ENCODE measurements at places on chromosomes 3 and 15.
A peak's percentile ranks its signal among the peaks of the same experiment; 100 is the strongest.

GRCh38 chr3:76362643-76363042 lies 577.3 kb upstream of the ZNF717 start:
- DNase-seq, result no peak

GRCh38 chr3:5389057-5389456 lies 201.6 kb downstream of the EDEM1 start:
- DNase-seq, result no peak

- DNase-seq, result no peak
These were observed 139.3 kb downstream of the CHSY1 start for GRCh38 chr15:101112336-101113113.

DNA sequence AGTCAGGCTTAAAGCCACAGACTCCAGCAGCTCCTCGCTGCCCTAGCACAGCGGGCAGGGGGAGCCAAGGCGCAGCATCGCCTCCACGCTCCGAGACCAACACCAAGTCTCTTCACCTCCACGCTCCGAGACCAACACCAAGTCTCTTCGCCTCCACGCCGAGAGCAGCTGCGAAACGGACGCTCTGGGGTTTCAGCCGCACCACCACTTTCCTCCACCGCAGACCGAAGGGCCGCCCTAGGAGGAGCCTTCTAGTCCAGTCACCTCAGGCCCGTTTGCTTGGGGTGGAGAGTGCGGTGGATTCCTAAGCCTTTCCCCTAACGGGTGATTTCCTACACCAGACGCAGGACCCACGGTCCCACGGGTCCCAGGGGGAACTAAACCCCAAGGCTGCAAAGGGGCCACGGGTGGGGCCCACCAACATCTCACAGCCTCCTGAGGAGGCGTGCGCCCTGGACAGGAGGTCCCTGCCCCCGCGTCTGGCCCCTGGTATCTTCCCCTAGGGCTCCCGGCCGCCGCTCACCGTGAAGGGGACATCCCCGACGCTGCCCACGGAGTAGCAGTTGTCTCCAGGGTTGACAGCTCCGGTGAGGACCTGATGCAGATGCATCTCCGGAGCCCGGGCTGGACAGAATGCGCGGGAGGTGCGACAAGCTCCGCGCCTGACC lies 501 bp downstream of the DMXL2 start:
- DNase-seq, result peak; percentile 24

GRCh38 chr3:126321490-126321889 lies 35.7 kb downstream of the KLF15 start:
- no peak for DNase-seq

- DNase-seq, result no peak
These were observed 15.8 kb upstream of the P4HTM start for GRCh38 chr3:48974076-48974864.

DNA sequence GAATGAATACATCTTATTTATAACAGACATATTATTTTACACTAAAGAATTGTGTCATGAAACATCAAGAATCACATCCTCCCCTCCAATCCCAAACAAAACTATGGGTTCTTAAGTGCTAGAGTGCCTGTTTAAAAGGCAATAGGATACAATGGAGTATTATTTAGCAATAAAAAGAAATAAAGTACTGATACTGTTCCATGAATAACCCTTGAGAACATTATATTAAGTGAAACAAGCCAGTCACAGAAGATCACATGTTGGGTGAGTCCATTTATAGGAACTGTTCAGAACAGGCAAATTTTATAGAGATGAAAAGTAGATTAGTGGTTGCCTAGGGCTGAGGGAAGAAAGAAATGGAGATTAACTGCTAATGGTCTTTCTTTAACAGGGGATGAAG lies 86.5 kb downstream of the ANKRD28 start:
- DNase-seq, result no peak

- no peak for DNase-seq
These were observed 21.0 kb downstream of the IGDCC4 start for GRCh38 chr15:65401611-65402240.

GRCh38 chr15:61184431-61184830 lies 44.7 kb downstream of the RORA start:
- DNase-seq, result no peak

DNA sequence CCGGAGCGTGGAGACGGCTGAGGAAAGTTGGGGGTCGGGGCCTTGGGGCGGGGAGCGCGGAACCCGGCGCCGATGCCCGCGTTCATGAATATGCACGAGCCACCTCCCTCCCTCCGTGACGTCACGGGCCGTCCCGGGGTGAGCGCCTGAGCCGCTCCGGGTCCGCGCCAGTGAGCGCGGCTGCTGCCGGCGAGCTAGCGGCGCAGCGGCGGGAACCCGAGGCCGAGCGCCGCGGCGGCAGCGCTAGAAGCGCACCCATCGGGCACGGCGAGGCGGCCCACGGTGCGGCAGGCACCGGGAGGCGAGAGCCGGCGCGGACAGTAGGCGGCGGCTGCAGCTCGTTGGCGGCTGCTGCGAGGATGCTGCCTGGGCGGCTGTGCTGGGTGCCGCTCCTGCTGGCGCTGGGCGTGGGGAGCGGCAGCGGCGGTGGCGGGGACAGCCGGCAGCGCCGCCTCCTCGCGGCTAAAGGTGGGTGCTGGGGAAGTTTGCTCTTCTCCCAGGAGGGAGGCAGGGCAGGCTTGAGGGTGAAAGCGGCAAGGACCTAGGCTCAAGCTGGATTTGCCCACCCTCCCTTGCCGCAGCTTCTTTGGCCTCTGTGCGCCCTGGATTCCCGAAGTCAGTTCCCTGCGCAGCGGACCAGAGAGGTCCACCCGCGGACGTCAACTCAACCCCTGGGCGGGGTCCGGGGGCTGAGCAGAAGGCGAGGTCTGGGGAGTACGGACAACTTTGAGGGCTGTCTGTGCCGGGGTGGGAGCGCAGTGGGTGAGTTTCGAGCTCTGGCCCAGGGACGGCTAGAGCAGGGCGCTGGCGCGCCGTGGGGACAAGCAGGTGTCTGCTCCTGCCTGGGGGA lies at the start of gene CLSTN2:
Gene CLSTN2 (plus strand): TSS at position 170 of the 850 bp plus-strand sequence.
- DNase-seq, result peak; percentile 22

GRCh38 chr3:114846252-114846651 lies 300.8 kb downstream of the ZBTB20 start:
- DNase-seq, result no peak

DNA sequence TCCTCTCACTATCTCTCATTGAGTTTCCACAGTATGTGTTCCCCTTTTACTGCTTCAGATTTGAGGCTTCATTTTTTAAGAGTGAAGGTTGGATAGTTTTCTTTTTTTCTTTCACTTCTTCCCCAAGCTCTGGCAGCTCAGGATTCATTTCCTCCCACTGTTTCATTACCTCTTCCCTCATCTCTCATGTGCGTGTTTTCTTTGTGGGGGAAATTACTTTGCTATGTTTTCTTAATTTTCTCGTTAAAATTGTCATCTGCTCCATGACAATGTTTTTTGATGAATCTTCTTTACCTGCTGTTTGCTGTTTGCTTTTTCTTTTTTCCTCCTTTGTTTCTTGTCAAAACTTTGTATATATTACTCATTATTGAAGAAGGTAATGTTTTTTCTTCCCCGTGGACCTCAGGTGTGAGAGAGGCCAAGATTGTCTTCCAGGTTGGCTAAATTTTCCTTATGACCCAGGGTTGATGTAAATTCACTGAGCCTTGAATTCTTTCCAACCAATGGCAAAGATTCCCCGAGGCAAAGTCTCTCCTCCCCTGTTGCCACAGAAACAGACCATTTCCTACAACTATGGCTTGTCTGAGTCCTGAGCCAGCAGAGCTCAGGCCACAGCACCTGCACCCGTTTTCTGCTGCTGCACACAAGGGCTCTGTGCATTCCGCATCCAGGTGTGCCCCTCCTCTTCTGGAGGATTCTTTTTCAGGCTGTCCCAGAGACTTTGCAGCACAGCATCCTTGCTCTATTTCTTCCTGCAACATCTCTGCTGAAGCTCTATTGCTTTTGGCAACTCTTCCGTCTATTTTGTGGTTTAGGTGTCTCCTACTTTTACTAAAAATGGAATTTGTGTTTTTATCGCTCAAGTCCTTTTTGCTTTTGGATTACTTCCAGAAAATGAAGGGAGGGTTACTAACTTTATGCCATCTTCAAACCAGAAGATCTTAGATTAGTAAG lies 66.1 kb downstream of the NOX5 start:
- DNase-seq, result no peak

- DNase-seq, result no peak
These were observed 22.7 kb downstream of the CORO2B start for GRCh38 chr15:68601206-68602197.

GRCh38 chr3:187925326-187925725 lies 180.1 kb upstream of the BCL6 start:
- DNase-seq, result no peak

- peak; percentile 27 for DNase-seq
These were observed 33.1 kb downstream of the RAB11A start for GRCh38 chr15:65902373-65902772.

GRCh38 chr15:66780973-66781718 lies 79.1 kb downstream of the SMAD6 start:
- DNase-seq, result no peak

- DNase-seq, result no peak
These were observed 74.8 kb upstream of the PLCL2 start for GRCh38 chr3:16809993-16810392.

- no peak for DNase-seq
These were observed 61.3 kb downstream of the LSM3 start for GRCh38 chr3:14239940-14240339.

GRCh38 chr3:7001370-7001769 lies 140.5 kb downstream of the GRM7 start:
- DNase-seq, result no peak

DNA sequence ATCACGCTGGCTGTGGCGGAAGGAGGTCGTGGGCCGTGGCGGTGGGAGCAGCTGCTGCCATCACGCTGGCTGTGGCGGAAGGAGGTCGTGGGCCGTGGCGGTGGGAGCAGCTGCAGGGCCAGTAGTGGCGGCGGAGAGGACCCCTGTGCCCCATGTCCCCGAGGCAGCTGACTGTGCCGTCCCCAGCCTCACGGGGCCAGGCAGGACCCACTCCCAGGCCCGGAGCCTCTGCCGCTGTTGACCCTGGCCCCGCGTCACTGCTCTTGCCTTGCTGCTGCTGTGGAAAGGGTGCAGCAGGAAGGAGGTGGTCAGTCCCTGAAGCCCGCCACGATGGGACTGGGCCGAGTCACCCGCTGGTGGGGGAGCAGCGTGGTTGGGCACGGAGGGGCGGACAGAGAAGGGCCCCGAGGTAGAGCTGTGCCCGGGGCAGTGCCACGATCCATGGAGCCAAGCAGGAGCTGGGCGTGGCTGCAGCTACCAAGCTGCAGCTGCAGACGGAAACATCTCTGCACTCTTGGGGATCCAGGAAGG lies 71.2 kb downstream of the GLB1 start:
- DNase-seq, result no peak

GRCh38 chr3:68984011-68984530 lies 29.4 kb downstream of the EOGT start:
- DNase-seq, result no peak

DNA sequence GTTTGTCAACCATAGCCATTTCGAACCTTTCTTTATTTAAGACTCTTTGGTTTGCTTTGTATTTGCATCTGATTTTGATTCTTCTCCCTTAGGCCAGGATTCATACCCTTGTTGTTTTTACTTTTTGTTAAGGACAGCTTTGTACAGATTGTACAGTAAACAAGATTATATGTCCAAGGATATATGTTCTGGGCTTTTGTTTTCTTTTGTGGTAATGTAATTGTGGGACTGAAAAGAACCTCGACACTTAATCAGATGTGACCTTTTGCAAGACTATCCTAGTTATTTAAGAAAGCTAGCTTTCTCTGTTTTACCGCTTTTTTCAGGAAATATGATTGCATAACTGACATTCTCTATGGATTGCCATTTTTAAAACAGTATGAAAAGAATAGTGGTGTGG lies 67.0 kb upstream of the SAMMSON start:
- DNase-seq, result no peak

DNA sequence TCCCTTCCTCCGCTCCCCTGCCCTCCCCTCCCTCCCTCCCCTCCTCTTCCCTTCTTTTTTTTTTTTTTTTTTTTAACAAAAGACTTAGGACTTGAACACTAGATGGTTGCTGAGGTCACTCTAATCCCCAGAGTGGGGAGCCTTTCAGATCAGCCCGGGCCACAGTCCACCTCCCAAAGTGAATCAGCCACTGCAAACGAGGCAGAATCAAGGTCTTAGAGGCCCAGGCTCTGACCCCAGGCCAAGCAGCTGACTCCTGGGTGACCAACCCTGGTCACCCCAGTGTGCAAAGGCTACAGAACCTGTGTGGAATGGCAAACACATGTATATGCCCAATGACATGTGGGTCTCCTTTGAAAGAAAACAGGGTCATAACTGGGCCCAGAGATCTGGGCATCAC lies 18.3 kb upstream of the EHD4 start:
- DNase-seq, result no peak

DNA sequence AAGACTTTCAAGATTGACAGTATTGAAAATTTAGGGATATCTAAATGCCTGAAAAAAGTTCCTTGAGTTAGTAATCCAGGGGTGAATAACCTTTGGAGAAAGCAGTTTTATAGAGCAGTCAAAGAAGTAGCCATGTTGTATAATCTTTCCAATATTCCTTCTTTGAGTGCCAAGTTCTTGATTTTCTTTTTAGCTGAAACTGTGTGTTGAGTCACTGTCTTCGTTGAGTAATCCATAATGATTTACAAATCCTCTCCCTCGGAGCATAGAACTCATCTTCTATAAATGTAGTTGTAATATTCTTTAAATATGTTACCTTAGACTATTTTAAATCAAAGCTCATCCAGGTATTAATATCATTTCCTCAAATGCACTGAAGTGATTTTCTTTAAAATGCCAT lies 135.2 kb downstream of the BBX start:
- no peak for DNase-seq

- DNase-seq, result peak; percentile 7
These were observed 26.3 kb downstream of the DPH6 start for GRCh38 chr15:35519541-35520149.

GRCh38 chr3:114444216-114444615 lies 150.4 kb downstream of the TIGIT start:
- no peak for DNase-seq

DNA sequence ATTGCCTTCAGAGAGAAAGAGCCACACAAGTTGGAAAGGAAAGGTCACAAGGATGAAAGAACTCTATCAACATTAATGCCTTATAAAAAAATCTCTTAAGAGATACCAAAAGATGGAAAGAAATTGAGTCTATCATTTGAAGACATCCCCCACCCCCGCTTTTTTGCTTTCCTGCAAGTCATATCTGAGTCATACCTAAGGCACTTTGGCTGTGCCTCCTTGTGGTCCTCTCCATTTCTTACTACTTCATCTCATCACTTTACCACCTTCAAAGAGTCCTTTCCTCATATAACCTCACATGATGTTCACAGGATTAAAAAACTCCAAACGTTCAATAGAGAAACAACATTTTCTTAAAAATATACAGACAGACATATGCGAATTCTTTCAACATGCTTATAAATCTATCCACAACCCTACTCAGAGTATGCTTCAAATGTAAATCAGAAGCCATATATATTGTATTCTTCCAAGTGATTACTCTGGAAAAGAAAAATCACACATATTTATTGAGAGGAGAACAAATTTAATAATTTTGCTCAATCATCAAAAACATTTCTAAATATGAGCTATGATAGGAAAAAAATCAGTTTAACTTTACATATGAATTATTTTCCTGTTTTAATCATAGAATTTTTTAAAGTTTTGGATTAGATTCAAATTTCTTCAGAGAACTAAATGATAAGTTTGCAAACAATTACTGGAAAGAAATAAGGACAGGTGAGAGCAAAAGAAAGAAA lies 1003.9 kb upstream of the CFAP20DC start:
- no peak for DNase-seq

All from HTR-8/SVneo (cell line).